NCI-H510A treated with DMSO at 0.1 percent for 48 hours (cell line): ENCODE measurements at places on chromosomes 12 and 14.
A peak's percentile ranks its signal among the peaks of the same experiment; 100 is the strongest.

DNA sequence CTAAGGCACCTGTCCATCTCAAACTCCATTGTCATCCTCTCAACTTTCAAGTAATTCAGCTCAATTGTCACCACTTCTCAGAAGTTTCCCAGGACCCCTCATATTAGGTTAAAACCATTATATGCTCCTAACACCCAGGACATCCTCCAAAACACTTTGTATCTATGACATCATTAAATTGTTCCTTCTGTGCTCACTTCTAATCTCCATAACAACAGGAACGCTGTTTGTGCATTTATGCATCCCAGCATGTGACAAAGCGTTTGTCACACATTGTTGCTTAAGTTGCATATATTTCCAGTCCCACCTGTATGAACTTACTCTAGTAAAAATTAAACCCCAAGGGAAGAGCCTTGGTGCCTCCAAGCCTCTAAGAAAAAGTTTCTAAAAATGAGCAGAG lies 133.9 kb downstream of the TBX5 start:
- DNase-seq: no peak

- DNase-seq: no peak
These were observed 77.7 kb downstream of the PAPOLA start for GRCh38 chr14:96579855-96580254.

GRCh38 chr12:46124132-46124847 lies 133.9 kb upstream of the SCAF11 start:
- no peak for DNase-seq

DNA sequence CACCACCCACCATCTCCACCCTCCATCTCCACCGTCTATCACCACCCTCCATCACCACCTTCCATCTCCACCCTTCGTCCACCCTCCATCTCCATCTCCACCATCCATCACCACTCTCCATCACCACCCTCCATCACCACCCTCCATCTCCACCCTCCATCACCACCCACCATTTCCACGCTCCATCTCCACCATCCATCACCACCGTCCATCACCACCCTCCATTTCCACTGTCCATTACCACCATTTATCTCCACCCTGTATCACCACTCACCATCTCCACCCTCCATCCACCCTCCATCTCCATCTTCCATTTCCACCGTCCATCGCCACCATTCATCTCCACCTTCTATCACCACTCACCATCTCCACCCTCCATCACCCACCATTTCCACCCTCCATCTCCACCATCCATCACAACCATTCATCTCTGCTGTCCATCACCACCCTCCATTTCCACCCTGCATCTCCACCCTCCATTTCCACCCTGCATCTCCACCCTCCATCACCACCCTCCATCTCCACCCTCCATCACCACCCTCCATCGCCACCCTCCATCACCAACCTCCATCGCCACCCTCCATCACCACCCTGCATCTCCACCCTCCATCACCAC lies 6.1 kb upstream of the CEP170B start:
- DNase-seq: no peak

DNA sequence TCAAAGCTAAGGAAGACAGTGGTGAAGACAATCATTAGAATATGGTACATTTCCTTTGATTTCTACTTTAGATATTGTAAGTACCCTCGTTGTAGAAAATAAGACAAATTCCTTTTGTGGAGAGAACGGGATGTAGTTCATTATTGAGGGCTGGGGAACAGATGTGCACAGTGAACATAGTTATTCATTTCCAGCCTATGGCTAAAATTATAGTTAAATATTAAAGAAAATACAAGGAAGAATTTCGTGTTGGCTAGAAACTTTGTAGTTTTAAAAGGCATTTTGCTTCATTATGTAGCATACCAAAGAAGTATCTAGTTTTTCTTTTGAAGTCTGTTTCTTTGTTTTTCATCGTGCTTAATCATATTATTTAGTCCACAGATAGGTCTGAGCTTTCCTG lies 201.8 kb downstream of the ESR2 start:
- no peak for DNase-seq

DNA sequence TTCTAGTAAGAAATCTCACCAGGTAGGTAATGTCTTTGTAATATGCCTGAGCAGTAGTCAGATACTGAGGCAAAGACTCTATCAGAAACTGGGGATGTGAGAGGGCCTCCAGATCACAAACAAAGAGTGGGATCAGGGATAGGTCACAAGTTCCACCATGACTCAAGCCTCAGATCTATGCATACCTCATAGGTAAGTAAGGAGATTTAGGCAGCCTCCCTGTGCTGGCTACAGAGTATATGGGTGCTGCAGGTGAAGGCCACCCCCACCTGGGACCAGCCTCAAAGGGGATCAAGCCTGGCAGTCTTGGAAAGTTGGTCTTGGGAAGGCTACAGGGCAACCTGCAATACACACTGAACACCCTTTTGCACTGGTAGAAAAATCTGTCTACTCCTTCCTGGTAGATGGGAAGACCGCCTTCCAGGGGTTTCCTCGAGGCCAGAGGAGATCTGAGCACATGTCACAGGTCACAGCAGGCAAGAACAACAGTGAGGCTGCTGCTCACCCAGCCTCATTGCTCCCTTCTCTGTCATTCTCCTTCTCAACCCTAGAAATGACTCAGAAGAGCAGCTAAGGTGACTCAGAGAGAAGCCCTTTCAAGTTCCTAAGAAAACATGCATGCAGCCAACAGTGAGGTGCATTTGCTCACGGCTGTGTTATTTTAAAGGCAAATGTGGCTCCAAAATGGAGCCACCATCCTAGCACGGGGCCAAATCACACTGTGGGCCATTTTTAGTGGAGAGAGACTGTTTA lies 143.4 kb upstream of the CDKN3 start:
- no peak for DNase-seq

DNA sequence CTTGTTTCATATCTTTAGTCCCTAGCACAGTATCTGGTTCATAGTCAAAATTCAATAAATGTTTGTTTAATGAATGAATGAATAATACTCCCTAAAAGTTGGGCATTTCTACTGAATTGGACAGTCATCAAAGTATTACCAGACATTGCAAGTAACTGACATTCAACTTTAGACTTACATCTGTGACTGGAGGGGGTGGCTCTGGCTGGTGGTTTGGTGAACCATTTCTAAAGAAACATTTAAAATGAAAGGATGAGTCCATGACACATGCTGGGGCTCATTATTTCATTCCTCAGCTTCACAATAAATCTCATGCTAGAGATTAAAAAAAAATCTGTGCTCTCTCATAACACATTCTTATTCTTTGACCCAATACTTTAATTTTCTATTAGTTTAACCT lies 20.6 kb upstream of the CSRNP2 start:
- no peak for DNase-seq

DNA sequence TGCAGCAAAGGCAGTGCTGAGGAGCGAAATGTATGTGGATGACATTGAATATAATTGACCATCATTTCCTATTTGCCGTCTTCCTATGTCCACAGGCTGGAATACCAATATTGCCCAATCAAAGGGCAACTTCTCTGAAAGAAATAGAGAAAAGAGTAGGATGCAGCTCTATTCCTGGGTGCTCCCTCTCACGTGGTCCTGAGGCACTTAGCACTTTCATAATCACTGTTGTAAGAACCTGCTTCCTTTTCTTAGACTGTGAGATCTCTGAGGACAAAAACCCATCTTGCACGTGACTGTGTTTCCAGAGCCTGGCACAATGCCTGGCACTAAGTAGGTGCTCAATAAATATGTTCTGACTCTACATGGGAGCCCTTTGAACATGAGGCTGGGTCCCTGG lies 122.7 kb upstream of the CPM start:
- DNase-seq: no peak

DNA sequence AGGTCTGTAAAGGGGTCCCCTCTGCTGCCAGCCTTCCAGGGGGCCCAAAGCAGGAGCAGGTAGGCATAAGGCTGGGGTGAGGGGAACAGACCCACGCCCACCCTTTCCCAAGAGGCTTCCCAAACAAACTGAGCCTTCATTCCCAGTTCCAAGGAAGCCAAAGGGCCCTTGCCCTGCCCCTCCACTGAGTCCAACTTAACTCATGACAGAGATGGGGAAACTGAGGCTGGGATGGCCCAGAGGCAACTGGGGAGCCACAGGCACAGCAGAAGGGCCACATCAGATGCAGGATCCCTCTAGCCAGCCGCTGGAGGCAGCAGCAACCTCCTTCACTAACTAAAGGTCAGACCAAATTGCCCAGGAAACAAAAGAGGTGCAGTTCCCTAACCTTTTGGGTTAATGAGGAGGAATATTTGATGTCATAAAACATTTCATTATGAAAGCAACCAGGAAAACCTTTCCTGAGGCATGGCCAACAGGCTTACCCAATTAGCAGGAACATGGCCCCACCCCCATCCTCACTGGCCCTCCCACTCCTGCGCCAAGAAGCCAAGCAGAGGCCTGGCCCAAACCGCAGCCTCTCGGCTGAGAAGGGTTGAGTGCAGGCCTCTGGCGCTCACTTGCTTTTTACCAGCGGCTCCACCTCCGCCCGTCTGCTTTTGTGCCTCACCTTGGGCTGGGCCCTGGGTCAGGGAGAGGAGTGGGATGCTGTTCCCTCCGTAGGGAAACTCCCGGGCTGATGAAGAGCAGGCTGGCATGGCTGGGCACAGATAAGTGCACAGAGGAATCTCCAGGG lies 293.5 kb upstream of the RTL1 start:
- DNase-seq: no peak

- no peak for DNase-seq
These were observed 102.9 kb downstream of the TAOK3 start for GRCh38 chr12:118269806-118270205.

DNA sequence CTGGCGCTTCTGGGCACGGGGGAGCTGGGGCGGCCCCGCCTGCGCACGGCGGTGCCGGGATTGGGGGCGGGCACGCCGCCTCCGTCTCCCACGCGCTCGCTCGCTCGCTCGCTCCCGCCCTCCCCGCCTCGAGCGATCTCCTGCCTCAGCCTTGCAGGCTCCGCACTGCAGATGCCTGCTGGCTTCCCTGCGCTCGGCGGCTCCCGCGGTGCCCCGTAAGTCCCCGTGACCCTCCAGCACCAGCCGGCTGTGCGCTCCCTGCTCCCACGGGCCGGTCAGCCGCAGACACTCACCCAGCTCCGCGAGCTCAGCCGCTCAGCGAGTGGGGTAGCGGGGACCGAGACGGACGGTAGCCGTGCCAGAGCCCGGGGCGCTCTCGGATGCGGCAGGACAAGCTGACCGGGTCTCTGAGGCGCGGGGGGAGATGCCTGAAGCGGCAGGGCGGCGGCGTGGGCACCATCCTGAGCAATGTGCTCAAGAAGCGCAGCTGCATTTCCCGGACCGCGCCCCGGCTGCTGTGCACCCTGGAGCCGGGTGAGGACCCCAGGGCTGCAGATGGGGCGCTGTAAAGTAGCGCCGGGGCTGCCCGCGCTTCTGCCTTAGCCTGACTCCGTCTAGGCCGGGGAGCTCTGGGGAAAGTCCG lies at the start of gene TBC1D30:
TSS of gene TBC1D30 (plus strand) at position 148 of the 643 bp plus-strand sequence. CDS start at position 381, 233 bp downstream.
- DNase-seq: peak; percentile 52

- no peak for DNase-seq
These were observed 240.6 kb downstream of the CPNE8 start for GRCh38 chr12:38664661-38665269.

GRCh38 chr12:68910128-68910527 lies 22.8 kb downstream of the CPM start:
- no peak for DNase-seq

GRCh38 chr12:118033902-118034301 lies 17.4 kb downstream of the RFC5 start:
- DNase-seq: no peak

- no peak for DNase-seq
These were observed 54.6 kb downstream of the NUAK1 start for GRCh38 chr12:106084014-106084671.

- peak; percentile 32 for DNase-seq
These were observed 19.1 kb downstream of the RPAP3 start for GRCh38 chr12:47686645-47687240.

DNA sequence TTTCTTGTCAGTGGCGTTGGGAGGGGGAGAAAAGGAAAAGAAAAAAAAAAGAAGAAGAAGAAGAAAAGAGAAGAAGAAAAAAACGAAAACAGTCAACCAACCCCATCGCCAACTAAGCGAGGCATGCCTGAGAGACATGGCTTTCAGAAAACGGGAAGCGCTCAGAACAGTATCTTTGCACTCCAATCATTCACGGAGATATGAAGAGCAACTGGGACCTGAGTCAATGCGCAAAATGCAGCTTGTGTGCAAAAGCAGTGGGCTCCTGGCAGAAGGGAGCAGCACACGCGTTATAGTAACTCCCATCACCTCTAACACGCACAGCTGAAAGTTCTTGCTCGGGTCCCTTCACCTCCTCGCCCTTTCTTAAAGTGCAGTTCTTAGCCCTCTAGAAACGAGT lies 1.9 kb downstream of the ASCL1 start:
- DNase-seq: peak; percentile 55

DNA sequence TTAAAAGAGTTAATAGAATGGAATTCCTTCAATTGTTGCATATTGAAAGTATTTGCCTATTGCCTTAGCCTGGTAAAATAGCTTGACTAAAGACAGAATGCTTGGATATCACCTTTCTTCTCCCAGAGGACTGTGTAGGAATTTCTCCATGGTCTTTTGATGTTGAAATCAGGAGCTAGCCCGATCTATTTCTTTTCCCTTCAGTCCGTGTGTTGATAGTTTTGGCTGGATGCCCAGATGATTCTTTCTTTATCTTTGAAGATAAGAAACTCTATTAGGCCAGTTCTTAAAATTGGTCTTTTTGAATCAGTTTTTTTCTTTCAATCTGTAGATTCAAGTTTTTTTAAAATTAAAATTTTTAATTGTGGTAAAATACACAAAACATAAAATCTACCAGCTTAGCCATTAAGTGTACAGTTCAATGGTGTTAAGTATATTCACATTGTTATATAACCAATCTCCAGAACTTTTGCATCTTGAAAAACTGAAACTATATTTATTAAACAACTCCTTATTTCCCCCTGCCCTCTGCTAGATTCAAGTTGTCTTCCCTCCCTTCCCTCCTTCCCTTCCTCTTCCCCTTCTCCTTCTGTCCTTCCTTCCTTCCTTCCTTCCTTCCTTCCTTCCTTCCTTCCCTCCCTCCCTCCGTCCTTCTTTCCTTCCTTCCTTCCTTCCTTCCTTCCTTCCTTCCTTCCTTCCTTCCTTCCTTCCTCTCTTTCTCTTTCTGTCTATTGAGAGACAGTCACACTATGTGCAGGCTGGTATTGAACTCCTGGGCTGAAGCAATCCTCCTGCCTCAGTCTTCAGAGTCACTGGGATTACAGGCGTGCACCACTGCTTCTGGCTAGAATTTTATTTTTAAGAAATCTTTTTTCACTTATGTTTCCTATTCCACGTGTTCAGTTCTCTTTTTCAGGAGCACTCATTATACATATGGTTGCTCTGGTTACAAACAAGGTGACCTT lies 10.1 kb downstream of the LACRT start:
- DNase-seq: no peak

DNA sequence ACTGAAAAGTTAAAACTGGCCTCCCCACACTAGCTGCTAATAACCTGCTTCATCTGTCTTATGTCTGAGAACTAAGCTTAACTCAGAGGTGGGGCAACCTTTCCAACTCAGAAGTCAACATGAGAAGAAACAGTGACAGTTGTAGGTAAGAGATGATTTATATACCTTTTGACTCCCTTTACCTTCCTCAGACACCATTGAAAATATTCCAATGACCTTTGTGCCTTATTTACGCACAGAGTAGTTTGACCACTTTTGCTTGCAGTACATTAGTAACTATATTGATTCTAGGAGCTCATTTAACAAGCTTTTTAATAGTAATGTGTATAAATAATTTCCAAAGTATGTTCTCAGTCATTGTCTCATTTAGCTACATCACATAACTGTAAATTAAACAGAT lies 77.6 kb downstream of the ALX1 start:
- no peak for DNase-seq

- DNase-seq: no peak
These were observed 5.1 kb downstream of the E2F7 start for GRCh38 chr12:77060136-77060882.
